Hepatic stellate cell (primary cell): ENCODE measurements at places on chromosomes 6 and 20.

DNA sequence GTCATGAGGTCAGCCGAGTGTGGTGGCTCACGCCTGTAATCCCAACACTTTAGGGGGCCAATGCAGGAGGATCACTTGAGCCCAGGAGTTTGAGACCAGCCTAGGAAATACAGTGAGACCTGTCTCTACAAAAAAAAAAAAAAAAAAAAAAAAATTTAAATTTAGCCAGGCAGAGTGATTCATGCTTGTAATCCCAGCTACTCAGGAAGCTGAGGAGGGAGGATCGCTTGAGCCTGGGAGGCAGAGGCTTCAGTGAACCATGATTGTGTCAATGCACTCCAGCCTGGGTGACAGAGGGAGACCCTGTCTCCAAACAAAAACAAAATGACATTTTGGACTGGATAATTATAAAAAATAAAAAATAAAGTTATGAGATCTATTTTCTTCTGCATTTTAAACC lies 56.2 kb downstream of the ADGRF1 start:
- no peak for DNase-seq

DNA sequence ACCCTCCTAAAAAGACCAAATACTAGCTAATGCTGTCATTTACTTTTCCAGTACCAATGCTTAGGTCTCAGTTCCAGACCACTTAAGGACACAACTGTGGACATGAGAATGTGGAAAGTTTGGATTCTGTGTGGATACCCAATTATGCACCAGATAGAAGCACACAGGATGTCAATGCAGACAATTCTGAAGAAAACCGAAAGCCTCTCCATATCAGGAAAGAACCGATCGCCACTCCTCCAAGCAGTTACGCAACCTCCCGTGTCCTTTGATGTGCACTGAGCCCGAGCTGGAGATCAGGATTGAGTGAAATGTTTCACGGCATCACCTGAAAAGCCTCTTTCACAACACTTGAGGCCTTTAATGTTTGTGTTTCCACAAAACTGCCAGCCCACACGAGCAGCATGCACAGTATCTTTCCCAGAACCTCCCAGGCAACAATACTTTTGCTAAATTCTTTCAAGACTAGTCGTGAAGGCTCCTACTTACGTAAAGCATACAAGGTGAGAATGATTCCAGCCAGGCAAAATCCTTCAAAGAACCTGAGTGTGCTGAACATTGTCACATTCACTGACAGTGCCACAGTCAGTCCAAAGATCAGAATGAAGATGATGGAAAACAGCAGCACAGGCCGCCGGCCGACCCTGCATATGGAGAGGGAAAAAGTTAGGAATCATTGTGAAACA lies 47.0 kb downstream of the SLC22A23 start:
- no peak for DNase-seq

GRCh38 chr6:147207351-147207750 lies 3.1 kb downstream of the STXBP5 start:
- no peak for DNase-seq

GRCh38 chr6:73965539-73966029 lies 269.6 kb downstream of the CD109 start:
- DNase-seq = no peak

DNA sequence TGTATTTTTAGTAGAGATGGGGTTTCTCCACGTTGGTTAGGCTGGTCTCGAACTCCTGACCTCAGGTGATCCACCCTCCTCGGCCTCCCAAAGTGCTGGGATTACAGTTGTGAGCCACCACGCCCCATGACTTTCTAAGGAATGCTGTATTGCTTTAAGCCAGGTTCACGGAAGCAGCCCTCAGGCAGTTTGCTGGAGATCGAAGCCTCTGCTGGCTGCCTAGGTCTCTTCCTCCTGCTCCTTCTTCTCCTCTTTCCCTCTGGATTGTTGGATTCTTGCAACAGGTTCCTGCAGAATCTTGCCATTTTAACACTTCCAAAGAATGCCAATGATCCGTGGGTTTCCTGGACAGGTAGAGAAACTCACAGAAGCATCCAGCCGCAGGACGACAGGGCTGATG lies 29.3 kb upstream of the B4GALT5 start:
- DNase-seq = no peak

DNA sequence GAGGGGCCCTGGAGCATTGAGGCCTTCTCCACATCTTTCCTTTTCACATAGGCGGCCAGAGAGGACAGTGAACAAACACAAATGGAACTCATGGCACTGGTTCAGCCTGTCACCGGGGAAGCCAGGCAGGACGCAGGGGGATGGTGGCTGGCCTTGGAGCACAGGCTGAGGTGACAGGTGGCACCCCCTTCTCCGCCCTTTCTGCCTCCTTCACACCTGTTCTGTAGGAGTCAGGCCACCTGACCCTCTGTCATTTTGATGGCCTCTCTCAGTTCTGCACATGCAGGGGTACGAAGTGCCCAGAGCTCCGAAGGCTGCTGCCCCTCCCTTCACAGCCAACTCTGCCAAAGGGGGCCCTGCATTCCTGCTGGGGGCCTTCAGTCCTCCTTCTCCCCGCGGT lies 60.8 kb downstream of the CD40 start:
- no peak for DNase-seq
